Cortex of kidney (tissue), 1 donor: ENCODE measurements at places on chromosomes 2 and 18.

GRCh38 chr2:156338578-156338977 lies 6.1 kb upstream of the NR4A2 start:
- DNase-seq: no peak

DNA sequence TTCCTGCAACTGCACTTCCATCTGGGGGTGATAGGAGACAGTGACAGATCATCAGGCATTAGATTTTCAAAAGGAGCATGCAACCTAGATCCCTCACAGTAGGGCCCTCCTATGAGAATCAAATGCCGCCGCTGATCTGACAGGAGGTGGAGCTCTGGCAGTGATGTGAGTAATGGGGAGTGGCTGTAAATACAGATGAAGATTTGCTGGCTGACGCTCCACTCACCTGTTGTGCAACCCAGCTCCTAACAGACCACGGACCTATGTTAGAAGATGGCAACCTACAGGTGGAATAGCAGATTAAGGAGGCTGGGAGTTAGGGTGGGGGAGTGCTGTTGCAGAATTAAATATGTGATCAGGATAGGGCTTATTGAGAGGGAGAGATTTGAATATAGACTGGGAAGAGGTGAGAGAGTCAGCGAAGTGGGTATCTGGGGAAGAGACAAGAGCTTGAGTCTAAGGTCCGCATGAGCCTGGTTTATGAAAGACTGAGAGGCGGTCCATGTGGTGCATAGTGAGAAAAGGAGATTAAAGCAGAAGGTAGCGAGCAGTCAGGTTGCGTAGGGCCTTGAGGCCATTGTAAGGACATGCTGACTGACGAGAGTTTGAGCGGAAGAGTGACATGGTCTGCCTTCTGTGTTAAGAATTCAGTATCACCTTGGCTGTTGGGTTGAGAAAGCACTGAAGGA lies 31.3 kb upstream of the TOGARAM2 start:
- no peak for DNase-seq

GRCh38 chr18:73688851-73689711 lies 458.6 kb downstream of the FBXO15 start:
- DNase-seq: no peak

- no peak for DNase-seq
Measured at GRCh38 chr2:182977463-182977862, 60.8 kb downstream of the NCKAP1 start.

GRCh38 chr2:241739651-241740050 lies 5.2 kb downstream of the D2HGDH start:
- DNase-seq: no peak

GRCh38 chr2:53952519-53952918 lies 18.3 kb downstream of the PSME4 start:
- DNase-seq: no peak

- no peak for DNase-seq
Measured at GRCh38 chr2:191659198-191659597, 18.7 kb upstream of the NABP1 start.

- no peak for DNase-seq
Measured at GRCh38 chr18:27785815-27786471, 391.0 kb downstream of the CDH2 start.
